Hair follicle dermal papilla cell (primary cell): ENCODE measurements at places on chromosomes 12 and 14. TPM values are rescaled to one million over a fixed set of nuclear protein-coding genes. Genes with fewer than 3 reads are reported as not detected.

GPR135 gene
- total RNA-seq, result 4.1 and 4.7 TPM in 2 replicates

REP15 gene
- total RNA-seq, result 1.5 and 2.6 TPM in 2 replicates

AHNAK2 gene
- 167 and 231 TPM in 2 replicates for total RNA-seq

LIN7A gene
- 6.1 and 7.6 TPM in 2 replicates for total RNA-seq

PELI2 gene
- total RNA-seq, result 16.6 and 22.2 TPM in 2 replicates

BTG1 gene
- total RNA-seq, result 22.2 and 28.7 TPM in 2 replicates

KRT83 gene
- not detected in 2 replicates for total RNA-seq

KCNA1 gene
- total RNA-seq, result 0.12 and 0.49 TPM in 2 replicates

FIGNL2 gene
- total RNA-seq, result 0.36 and 0.65 TPM in 2 replicates

CBLN3 gene
- 0.97 and 4.4 TPM in 2 replicates for total RNA-seq

NRXN3 gene
- 0.32 and 0.49 TPM in 2 replicates for total RNA-seq
